ENCODE measurements at places on chromosomes 11 and 22.

DNA sequence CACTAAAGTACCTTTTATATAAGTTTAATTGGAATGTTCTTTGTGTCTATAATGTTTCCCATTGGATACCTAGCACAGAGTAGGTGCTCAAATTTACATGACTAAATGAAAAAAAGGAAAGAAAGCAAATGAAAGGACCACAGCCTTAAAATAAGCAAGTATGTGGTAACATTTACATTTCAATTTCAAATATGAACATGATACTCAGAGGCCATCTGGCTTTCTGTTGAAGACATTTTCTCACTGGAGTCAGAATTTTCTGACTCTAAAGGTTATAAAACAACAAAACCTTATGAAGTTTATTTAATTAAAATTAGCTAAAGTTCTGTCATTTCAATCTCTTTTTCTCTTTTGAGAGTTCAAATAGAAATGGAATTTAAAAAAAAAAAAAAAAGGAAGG, 904 bp upstream of the ANGPTL5 start:
- DNase-seq = no peak

GRCh38 chr22:33811686-33812085, 108.6 kb downstream of the LARGE1 start:
- DNase-seq = no peak

DNA sequence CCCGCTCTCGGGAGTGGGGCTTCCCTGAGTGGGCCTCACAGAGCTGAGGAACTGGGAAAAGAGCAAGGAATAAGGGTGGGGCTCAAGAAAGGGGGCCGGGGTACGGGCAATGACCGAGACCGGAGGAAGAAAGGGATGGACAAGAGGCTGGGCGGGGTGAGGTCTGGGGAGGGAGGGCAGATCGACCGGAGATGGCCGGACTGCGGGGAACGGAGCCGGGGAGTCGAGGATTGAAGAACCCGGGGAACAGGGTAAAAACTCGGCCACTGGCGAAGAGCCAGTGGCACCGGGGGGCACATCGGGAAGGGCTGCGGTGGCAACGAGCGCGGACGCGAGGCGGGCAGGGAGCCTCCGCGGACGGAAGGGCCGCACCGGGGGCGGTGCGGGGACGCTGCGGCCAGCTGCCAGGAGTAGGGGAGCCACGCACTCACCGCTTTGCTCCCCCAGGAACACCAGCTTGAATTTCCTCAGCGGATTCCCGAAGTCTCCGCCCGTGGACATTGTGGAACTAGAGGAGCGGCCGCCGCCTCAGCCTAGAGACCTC, 667 bp downstream of the RAB6A start:
- no peak for DNase-seq

DNA sequence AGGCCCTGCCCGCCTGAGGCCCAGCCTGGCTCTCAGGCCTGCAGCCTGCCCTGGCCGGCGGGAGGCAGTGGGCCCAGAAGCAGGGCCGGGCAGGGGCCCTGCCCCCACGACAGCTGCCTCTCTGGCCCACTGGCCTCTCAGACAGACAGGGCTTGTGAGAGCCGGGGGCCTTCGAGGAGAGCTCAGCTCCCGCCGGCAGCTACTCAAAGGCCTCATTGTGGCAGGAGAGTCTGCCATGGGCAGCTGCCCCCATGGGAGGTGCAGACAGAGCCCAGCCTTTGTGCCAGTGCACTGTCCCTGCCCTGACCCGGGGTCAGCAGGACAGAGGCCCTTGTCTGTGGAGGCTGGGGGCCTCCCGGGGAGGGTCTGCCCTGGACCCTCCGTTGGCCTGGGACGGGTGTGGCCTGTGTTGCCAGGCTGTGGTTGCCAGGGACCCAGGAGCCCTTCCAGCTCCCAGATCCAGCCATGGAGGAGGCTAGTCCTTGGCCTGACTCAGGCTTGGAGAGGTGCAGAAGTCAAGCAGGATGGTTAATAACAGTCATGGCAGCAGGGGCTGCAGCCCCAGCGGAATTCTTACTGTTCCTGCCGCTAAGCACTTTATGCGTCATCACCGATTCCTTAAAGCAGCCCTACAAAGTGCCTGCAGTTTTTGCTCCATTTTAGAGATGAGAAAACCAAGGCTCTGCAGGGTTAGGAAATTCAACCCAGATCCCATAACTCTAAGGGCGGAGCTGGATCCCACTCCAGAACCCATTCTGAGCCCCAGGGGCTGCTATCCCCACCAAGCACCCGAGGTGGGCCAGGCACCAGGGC, 12.5 kb downstream of the FLRT1 start:
- no peak for DNase-seq

- no peak for DNase-seq
Observed at GRCh38 chr22:46047841-46048595, 71.1 kb upstream of the WNT7B start.

GRCh38 chr22:48367731-48368130, 1459.9 kb downstream of the BRD1 start:
- no peak for DNase-seq

DNA sequence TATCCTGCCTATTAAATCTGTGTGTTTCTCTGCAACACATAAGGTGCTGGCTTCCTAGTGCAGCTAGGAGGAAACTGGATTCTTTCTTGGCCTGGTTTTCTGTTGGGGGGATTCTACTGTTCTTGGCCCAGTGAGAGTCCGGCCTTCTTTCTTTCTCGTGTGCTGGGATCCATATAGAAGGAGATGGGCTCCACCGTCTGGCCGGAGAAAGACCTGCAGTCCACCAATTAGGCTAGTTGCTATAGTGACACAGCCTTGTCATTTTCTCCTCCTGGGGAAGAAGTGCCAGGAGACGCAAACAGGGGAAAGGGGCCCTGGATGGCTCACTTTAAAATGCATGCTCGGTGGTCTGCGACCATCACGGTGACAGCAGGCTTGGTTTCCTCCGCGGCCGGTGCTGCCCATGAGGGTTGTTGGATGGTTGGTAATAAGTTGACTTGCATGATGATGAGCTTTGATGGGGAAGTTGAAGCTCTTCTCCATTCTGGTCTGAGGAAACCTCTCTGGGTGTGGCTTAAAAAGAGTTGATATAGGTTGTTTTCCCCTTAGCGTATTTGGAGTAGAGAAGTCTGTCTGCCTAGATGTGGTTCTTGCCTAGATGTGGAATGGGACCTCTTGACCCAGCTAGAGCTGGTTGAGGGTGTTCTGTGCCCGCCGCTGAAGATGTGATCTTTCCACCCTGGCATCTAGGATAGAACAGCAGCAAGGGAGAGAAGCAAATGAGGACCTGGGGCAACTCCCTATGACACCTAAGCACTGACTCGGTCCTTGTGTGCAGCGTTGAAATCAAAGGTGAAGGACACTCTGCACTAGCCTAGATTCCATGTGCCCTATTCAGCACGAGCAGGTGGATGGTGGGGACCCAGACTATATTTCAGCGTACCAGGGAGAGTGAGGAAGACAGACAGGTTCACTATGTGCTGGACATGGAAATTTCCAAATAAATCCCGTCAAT, 1335.0 kb downstream of the BRD1 start:
- peak; percentile 55 for DNase-seq

GRCh38 chr11:94281324-94281723, 23.1 kb upstream of the IZUMO1R start:
- no peak for DNase-seq

GRCh38 chr11:95076416-95076815, 9.7 kb downstream of the SRSF8 start:
- no peak for DNase-seq

GRCh38 chr11:120339394-120339890, 3.2 kb downstream of the ARHGEF12 start:
- no peak for DNase-seq

DNA sequence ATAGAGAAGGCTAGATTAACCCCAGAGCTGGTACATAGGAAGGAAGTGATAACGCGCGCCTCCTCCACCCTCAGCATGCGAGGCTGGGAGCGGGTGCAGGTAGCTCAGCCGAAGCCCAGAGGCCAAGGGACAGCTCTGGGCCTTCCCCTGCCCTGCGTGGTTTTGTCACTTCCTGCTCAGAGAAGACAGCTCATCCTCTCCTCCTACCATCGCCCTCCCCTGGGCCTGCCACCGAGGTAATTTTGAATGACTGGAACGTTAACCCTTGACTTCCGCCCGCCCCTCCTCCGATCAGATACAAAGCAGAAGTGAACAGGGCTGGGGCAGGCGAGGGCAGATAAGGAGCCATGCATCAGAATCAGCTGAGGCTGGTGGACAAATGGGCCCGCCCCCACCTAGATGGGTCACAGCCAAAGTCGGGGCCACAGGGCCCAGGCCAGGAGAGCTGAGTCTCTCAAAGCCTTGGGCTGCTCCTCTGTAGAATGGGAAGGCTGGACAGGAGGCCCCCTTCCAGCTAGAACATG, 1.6 kb downstream of the RAC2 start:
- DNase-seq = peak; percentile 65

DNA sequence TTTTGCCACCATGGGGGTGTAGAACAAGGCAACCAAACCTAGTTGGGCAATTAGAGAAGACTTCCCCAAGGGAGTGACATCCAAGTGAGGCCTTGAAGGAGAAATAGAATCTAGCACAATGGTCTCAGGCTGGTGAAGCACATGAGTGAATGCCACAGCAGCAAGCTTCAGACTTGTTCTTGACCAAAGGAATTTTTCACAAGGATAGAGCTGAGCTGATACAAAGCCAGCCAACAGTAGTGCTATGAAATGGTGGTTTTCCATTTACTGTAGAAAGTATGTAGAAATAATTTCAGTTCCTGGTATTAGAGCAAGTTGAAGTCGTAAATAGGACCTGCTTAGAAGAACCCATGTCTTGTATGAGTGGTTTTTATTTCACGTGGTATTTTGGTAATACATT, 148.3 kb upstream of the RASSF10 start:
- no peak for DNase-seq

- DNase-seq = no peak
Observed at GRCh38 chr11:123323568-123323967, 106.5 kb upstream of the GRAMD1B start.

GRCh38 chr11:28393348-28393747, 285.2 kb downstream of the METTL15 start:
- no peak for DNase-seq

- no peak for DNase-seq
Observed at GRCh38 chr11:71095294-71095850, 157.0 kb downstream of the SHANK2 start.

DNA sequence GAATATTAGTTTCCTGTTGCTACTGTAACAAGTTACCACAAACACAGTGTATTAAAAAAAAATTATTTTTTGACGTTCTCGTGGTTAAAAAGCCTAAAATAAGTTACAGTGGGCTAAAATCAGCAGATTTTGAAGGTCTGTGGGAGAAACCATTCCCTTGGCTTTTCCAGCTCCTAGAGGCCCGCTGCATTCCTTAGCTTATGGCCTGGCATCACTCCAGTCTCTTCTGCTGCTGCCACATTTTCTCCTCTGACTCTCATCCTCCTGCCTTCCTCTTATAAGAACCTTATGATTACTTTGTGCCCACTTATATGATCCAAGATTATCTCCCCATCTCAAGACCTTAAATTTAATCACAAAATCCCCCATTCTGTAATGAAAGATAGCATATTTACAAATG, 392.7 kb downstream of the GUCY1A2 start:
- DNase-seq = no peak

DNA sequence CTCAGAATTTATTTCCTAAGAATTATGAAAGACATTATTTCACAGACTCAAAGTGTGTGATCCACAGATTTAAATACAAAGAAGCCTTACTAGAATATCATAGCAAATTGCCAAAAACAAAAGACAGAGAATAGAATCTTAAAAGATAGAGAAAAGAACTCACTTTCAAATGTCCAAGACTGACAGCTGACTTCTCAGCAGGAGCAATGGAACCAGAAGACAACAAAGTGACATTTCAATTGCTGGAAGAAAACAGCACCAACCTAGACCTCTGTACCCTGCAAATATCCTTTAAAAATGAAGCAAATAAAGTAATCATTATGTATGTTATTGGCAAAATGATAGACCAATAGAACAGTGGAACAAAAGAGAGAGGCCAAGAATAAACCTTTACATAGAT, 109.2 kb downstream of the TTC17 start:
- no peak for DNase-seq

- no peak for DNase-seq
Observed at GRCh38 chr11:61782841-61783240, 9.6 kb downstream of the TMEM258 start.

- no peak for DNase-seq
Observed at GRCh38 chr22:35435201-35435740, 35.3 kb downstream of the MCM5 start.

GRCh38 chr11:26551186-26551801, 20.8 kb downstream of the MUC15 start:
- no peak for DNase-seq

DNA sequence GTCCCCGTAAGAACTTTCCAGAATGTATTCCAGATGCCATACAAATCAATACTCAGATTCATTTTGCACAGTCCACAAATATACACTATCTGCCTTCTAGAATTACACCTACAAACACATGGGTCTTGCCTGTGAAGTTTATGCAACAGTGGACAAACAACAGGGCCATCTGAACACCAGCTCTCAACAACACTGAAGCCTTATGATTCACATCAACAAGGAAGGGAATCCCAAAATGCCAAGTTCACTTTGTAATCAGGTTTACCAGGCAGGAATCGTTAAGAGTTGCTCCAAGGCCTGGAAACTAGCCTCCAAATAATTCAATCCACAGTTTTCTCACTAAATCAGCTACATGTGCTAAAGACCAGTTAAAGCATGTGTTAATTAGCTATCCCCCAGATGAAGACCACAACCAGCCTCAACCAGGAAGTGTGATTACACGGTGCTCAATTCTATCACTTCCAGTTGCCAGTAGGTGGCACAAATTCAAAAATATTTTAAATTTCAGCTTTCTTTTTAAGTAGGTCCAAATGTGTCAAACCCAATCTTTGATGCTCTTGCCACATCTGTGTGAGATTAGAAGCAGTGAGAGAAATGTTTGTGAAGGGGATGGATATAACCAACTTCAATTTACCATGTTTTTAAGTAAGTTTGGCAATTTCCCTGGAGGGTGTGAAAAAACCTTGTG, 139.1 kb upstream of the BDNF start:
- no peak for DNase-seq

GRCh38 chr11:27300974-27301373, 62.0 kb downstream of the CCDC34 start:
- no peak for DNase-seq

DNA sequence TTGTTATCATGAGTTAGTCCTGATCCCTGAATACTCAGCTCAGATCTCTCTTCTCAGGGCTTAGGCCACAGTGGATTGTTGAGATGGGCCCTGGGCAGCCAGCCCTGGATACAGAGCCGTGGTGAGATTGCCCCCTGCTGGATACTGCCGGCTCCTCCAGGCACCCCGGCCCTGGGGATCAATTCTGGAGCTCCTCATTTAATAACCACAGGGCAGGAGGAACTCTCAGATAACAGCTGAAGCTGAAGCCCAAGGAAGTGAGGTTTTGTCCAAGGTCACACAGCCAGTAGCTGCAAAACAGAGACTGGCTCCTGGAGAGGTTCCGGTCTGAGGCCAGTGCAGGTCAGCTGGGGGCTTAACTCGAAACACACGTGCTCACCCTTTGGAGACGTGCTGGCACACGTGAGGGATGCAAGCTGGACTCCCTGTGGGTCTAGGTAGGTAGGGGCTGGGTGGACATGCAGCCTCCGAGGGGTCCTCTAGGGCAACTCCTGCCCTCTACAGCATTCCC, 16.0 kb downstream of the USH1C start:
- peak; percentile 33 for DNase-seq

- no peak for DNase-seq
Observed at GRCh38 chr11:125250318-125251213, 86.0 kb downstream of the PKNOX2 start.

GRCh38 chr11:8206251-8207079, 37.6 kb upstream of the RIC3 start:
- no peak for DNase-seq

GRCh38 chr11:57599381-57599780, 1.9 kb downstream of the SERPING1 start:
- no peak for DNase-seq

- DNase-seq = no peak
Observed at GRCh38 chr11:396511-396947, 2.5 kb downstream of the PKP3 start.

- DNase-seq = peak; percentile 28
Observed at GRCh38 chr11:111358038-111359001, 20.8 kb downstream of the POU2AF1 start.

All from stimulated activated effector memory CD8-positive, alpha-beta T cell treated with anti-CD3 and anti-CD28 coated beads, Interleukin-12 subunit alpha, Interleukin-12 subunit beta, amount 100 ng/mL, for 72 hours (primary cell).